NCI-H460 (cell line): ENCODE measurements at places on chromosomes 2 and 18.
A peak's percentile ranks its signal among the peaks of the same experiment; 100 is the strongest.

GRCh38 chr2:152369176-152369860, 34.3 kb downstream of the FMNL2 start:
- DNase-seq: peak; percentile 16

DNA sequence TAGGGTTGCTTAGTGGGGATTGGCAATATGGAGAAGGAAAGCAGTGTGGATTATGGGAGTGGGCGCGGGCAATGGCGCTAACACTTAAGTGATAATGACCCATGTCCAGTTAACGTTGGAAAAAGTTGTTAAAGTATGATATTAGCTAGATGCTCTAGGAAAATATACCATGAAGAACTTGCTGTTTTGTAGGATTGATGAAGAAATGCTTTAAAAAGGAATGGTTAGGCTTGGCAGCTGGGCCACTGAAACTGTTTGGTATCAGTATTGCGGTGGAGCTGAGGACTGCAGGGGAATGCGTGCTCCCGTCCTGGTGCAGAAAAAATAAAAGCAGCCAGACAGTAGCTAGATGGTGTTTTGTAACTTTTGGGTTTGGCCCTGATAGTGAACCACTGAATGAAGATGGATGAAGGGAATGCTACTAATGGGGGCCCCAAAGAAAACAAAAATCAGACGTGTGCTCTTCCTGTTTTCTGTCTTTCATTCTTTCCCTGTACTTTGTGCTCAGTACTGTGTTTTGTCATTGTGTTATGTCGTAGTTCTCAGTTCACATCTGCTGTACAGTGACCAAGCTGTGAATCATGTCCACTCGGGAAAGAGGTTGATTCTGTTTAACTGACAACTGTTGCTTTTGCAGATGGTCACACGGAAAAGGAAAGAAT, 999 bp downstream of the INSIG2 start:
- no peak for DNase-seq

GRCh38 chr2:188788621-188789020, 185.6 kb upstream of the COL3A1 start:
- peak; percentile 27 for DNase-seq

- DNase-seq: no peak
Measured at GRCh38 chr2:167462379-167462778, 574.1 kb downstream of the XIRP2 start.

DNA sequence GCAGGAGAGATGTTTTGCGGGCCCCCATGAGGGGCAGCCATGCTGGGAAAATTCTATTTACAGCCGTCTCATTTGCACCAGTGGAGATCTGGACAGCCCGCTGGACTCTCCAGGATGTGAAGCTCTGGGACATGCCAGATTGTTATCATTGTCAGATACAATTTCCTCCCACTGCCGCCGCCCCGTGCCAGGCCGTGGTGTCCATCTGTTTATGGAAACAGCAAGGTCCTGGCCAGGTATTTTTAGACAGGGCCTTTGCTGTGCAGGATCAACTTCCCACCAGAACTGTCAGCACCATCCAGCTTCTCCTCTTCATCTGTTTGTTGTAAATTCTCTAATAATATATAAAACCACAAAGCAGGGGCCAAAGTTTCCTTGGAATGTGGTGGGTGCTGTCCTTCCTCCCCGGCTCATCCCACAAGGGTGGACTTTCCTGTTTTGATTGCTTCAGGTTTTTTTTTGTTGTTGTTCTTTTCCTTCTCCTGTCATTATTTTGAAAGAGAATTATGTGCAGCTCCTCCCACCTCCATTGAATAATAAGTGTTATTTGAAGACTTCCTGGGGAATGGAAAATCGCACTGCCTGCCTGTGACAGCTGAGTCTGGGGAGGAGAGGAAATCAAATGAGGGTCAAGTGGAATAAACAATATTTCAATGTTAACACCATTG, 398.1 kb downstream of the TNS1 start:
- DNase-seq: no peak

DNA sequence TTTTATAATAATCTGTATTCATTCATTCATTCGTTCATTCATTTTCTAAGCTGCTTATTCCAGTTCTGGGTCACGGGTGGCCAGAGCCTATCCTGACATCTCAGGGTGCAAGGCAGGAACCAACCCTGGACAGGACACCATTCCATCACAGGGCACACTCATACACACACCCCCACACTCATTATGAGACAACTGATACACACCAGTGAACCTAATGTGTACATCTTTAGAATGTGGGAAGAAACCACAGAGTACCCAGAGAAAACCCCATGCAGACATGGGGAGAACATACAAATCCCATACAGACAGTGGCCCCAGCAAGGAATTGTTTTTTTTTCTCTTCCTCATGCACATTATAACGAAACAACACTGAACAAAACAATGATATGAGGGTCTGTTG, 54.7 kb downstream of the RTN4 start:
- DNase-seq: no peak

DNA sequence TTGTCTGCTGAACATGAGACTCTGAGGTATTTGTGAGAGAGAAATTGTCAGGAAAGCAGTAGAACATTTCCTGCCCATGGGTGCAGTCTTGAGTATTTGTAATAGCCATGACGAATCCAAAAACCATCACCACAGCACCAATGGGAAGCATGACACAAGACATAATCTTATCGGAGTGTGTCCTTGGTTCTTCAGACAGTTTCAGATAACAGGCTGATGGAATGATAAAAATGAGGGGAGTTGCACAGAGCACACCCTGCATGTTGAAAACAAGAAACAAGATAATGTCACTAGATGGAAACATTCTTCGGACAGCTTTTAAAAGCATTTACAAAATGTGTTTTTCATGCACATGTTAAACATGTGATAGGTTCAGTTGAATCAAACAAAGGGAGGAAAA, 56.9 kb downstream of the SLC38A11 start:
- DNase-seq: no peak
